ENCODE measurements at places on chromosomes 4 and X.

DNA sequence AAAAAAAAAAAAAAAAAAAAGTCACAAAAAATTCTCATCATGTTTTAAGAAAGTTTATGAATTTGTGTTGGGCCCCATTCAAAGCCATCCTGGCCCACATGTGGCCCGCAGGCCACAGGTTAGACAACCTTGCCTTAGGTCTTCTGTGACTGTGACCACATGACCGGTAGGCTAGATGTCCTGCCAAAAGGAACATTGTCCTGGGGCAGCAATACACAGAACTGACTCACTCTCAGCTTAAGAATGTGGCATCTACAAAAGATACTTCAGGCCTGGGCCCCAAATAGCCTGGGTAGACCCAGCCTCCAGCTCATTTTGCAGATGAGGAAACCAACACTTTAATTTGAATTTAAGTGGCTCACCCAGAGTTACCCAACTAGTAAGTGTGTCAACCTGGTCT is 10.0 kb downstream of the AWAT2 start:
- no peak for DNase-seq

DNA sequence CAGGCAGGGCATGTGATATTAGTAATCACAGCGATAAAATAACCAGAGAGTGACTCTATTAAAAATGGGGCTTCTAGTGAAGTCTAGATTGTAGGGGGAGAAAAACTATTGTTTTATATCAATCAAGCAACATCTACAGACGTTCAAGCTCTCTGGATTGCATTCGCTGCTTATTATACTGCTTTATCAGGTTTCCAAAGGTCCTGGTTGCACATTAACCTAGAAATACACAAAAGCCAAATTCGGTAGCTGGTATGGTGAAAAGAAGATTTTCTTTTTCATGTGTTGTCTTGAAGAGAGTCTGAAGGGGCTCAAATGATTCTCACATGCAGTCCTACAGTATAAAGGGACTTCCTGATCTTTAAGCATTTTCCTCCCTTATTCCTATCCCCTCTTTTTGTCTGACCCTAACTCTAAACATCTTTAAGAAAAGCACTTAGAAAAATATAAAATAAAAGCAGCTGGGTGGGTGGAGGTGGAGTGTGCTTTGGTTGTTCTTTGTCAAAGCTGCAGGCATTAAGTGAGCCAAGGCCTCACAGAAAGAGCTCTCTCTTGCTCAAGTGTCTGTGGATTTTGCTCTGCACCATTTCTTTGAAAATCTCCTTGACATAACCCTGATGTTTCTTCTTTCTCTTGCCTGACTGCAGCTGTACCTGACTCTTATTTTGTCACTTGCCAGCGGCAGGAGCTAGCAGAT is 46.1 kb downstream of the MID1IP1 start:
- DNase-seq: no peak

- DNase-seq: no peak
Observed at GRCh38 chrX:40931921-40932320, 153.3 kb upstream of the USP9X start.

DNA sequence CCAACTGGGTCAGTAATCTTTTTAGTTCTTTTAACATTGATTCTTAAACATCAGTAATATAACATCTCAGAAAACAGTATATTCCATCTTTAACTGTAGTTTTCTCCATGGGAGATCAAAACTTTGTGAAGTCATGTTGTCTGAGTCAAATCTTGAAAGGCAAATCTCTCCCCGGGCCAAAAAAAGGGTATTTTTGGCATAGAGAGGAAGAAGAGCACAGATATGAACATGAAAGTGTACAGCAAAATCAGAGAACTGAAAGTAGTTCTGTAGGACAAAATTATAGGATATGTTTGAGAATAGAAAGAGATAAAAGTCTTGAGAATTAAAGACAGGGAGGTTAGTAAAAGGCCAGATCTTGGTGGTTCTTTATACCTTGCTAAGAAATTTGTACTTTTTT is 176.4 kb upstream of the GYPA start:
- no peak for DNase-seq

- DNase-seq: no peak
Observed at GRCh38 chrX:150316564-150316963, 46.6 kb upstream of the MAMLD1 start.

- no peak for DNase-seq
Observed at GRCh38 chrX:14508025-14508690, 21.2 kb upstream of the GLRA2 start.

- DNase-seq: no peak
Observed at GRCh38 chrX:115068896-115069295, 51.5 kb upstream of the IL13RA2 start.

DNA sequence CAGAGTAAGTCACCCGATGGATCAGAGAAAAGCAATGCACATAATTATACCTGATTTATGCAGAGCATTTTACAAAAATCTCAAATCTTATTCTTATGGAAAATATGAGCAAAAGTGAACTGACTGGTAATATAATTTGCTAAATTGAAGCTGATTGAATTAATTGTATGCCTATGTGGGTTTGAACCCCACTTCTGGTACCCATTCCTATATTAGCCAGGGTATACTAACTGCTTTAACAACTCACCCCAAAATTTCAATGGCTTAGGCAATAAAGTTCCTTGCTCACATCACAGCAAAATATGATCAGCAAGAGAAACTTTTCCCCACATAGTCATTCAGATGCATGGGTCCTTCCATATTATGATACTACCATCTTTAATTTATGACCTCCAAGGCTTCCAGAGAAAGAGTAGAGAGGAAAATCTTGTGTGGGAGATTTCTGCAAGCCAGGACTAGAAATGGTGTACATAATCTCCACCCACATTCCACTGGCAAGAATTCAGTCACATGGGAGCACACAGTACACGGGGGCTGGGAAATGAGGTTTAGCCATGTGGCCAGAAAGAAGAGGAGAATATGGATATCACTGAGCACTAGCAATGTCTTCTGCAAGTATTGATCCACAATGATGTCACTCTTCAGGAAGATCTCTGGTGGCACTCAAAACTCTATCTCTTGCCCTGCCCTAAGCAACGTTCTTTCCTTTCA is 640.7 kb downstream of the BCOR start:
- DNase-seq: no peak

- DNase-seq: no peak
Observed at GRCh38 chrX:24207826-24208225, 58.3 kb downstream of the ZFX start.

GRCh38 chr4:41142376-41143310 is 71.7 kb downstream of the APBB2 start:
- no peak for DNase-seq

- DNase-seq: no peak
Observed at GRCh38 chr4:137934911-137935310, 307.2 kb downstream of the SLC7A11 start.

GRCh38 chr4:30413915-30414314 is 306.3 kb upstream of the PCDH7 start:
- no peak for DNase-seq

GRCh38 chr4:64503416-64503815 is 94.2 kb upstream of the TECRL start:
- DNase-seq: no peak

GRCh38 chrX:12949205-12949926 is 25.5 kb upstream of the TMSB4X start:
- DNase-seq: no peak

DNA sequence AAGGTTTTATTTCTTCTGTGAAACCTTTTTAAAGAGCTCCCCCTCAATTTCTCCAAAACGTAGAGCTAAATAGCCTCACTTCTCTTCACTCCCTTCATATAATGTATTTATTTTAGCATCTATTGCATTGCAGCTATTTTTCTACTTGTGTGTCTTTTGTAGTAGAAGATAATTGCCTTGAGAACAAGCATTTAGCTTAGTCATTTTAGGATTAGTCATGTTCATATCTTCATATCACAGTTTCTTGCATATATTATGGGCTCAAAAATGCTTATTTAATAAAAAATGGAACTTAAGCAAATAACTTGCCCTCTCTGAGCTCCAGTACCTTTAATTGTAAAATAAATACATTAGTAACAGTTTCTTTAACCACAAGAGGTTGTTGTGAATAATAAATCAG is 72.1 kb upstream of the SPANXC start:
- DNase-seq: no peak

GRCh38 chr4:3781193-3781886 is 15.2 kb downstream of the ADRA2C start:
- no peak for DNase-seq

DNA sequence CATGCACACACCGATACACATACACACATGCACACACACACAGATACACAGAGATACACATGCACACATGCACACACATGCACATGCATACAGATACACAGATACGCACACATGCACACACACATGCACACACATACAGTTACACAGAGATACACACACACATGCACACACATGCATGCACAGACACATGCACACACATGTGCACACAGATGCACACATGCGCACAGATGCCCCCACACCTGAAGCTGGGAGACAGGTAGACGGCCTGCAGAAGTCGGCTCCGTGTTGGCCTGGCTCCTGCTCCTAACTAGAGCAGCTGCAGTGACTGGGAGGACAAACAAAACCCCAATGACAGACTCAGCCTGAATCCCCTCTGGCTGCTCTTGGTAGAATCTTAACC is 46.8 kb downstream of the PSAPL1 start:
- no peak for DNase-seq

DNA sequence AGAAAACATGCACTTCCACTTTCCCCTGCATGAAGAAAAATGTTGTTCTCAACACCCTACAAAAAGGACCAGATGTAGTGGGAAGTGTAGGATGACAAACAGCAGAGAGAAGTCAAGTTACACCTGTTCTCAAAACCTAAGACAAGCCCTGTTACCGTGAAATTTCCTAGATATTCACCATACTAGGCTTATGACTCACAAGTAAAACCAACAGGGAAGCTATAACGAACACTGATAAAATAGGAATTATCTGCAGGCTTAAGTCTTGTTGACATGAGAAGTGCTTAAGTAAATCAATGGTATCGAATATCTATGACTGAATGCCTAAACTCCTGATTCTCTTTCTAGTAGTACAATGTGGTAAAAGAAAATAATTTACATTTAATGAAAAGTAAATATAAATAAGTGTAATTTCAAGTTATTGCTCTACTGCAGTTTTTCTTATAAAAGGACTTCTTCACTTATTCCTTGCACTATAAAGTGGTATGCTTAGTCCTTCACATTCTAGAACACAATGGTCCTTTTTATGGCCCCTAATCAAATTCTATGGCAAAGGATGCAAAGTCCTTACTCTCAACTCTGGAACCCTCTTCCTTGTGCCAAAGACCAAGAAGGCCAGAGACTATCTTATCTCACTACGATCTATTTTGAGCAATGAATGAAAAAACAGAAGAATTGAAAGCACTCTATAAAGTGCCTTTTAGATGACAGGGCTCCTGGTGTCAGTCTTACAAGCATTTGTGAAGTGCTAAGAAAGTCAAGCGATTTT is 19.6 kb downstream of the AP1S2 start:
- no peak for DNase-seq

- no peak for DNase-seq
Observed at GRCh38 chr4:15771216-15772058, 6.7 kb upstream of the CD38 start.

GRCh38 chr4:90130076-90130475 is 2.9 kb downstream of the CCSER1 start:
- no peak for DNase-seq

- DNase-seq: no peak
Observed at GRCh38 chr4:185682236-185682635, 129.8 kb downstream of the SORBS2 start.

- no peak for DNase-seq
Observed at GRCh38 chr4:75685546-75686189, 12.5 kb upstream of the G3BP2 start.

DNA sequence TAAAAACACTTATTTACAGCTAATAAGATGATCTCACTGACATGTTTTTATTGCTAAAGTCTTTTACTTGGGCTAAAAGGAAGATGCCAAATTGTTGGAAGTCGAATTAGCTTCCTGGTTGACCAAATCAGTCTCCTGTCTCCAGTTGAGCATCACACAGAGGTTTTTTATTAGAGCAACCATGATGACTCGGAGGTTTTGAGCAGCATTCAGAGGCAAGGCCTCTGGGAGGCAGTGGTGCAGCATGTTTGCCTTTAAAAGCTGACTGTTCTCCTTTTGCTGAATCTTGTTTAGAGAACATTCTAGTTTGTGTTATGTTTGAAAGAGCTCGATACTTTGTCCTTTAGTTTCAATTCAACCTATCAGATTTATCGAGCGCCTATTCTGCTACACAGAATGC is 2.1 kb downstream of the UCHL1 start:
- DNase-seq: no peak

DNA sequence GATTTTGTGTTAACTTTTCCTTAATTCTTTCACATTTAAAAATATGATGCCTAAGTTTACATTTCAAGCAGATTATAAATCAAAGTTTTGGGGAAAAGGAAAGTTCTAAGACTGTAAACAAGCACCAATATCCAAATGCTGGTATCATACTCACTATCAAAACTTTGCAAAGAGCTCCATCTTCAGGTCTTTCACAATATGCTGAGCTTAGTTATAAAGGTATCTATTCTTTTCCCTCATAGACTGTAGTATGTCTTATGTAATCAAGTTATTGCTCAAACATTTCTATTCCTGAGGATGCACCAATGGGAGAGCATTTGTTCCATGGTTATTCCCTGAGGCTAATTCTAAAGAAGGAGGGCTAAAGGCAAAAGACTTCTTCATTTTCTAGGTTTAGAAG is 207.9 kb upstream of the FAM241A start:
- DNase-seq: no peak

DNA sequence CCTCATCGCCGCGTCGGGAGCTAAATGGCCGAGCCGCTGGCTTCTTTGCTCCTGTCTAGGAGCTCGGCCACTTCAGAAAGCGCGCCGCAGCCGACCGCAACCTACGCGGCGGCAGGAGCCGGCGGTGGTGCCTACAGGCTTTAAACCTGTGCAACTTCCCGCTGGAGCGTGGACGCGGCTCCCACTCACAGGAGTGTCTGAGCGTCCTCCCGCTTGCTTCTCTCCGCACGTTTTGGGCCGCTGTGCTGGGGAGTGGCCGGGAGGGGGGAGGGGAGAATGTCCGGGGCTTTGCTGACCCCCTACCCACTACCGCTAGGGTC is 1.0 kb downstream of the NHSL2 start:
- DNase-seq: no peak

GRCh38 chr4:118774989-118775388 is 60.9 kb downstream of the SEC24D start:
- DNase-seq: no peak

DNA sequence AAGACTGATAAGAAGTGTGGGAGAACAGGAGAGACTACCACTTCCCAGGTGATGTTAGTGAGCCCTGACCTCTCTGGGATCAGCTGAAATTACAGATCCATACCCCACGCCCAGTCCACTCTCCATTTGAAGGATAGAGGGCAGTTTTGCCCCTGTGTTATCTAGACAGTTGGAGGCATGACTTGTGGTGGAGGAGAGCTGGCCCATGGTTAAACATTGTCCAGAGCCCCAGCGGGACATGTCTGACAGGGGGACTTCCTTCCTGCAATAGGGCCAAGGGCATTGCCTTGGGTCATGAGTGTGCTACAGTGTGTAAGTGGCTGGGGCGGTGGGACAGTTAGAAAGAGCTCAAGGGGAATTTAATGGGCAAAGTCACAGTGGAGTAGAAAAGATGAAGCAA is 181.1 kb downstream of the MID1IP1 start:
- DNase-seq: no peak

Measured in stimulated activated CD8-positive, alpha-beta memory T cell treated with anti-CD3 and anti-CD28 coated beads, Interleukin-4, amount 100 ng/mL, for 1 hour (primary cell).